ENCODE measurements at places on chromosomes 7 and 10.

DNA sequence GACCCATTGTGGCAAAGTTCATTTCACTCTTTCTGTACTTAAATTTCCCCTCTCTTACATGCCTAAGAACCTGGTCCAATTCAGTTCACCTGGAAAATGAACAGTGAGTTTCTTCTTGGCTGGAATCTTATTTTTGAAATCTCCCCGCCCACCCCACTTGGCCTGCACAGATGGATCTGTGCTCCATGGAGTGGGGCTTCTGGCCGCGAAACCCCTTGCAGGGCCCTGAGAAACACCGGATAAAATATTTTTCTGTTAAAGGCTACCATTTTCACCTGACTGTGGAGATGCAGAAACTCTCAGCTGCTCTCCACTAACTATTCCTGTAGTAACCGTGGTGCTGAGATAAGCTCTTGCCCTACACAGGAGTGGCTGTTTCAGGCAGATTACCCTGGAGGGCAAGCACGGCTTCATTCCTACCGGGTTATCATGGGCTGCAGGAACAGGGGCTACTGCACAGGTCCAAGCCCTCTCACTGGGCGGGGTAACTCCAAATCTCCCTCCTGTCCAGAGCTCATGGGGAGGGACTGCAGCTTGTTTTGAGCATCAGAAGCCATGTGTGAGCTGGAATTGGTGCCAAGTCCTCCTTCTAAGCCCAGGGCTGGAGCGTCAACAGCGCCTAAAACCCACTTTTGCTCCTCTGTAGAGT lies 118.9 kb downstream of the PRPF18 start:
- no peak for DNase-seq

- DNase-seq, result no peak
Observed at GRCh38 chr10:55001422-55001821, 200.4 kb upstream of the PCDH15 start.

GRCh38 chr7:134420424-134421125 lies 38.3 kb downstream of the AKR1B1 start:
- DNase-seq, result no peak

DNA sequence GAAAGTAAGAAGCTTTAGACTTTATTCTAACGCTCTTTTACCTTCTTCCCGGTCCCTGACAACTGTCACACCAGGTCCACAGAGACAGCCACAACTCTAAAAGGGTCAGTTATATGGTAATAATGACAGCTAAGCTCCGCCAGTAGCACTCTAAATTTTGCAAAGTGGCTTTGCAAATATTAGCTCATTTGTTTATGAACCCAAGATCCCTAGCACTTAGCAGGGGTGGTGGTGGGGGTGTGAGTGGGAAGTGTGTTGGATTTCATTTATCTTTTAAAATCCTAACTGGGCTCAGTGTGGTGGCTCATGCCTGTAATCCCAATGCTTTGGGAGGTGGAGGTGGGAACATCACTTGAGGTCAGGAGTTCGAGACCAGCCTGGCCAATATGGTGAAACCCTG lies 34.8 kb upstream of the SDK1 start:
- no peak for DNase-seq

DNA sequence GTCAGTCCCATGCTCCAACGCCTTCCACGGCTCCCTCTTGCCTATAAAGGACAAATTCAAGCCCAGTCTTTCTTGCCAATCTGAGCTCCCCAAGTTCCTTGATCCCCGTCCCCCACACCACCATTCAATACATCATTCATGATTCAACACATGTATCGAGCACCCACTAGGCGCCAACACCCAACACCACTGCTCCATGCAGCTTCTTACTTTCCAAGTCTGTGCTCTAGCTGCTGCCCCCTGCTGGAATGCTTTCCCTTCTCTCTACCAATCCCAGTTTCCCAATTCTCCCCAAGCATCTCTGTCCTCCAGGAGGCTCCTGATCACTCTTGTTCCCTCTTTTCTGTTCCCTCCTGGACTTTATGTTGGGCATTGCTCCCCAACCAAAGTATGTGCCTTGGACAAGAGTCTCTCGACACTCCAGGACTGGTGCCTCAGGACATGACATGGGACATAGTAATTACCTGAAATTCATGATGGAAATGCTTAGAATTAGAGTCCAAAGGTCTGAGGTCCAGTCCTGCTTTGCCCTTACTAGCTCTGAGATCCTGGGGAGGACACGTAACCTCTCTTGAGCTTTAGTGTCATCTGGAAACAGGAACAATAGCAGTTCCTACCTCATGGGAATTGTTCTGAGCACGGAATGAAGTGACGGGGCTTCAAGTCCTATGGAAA lies 172.7 kb downstream of the NEURL1 start:
- no peak for DNase-seq

GRCh38 chr7:137439829-137440825 lies 96.6 kb upstream of the PTN start:
- DNase-seq, result no peak

GRCh38 chr10:104342941-104343411 lies 4.7 kb upstream of the ITPRIP start:
- no peak for DNase-seq

- no peak for DNase-seq
Observed at GRCh38 chr10:62992145-62992721, 140.9 kb upstream of the NRBF2 start.

DNA sequence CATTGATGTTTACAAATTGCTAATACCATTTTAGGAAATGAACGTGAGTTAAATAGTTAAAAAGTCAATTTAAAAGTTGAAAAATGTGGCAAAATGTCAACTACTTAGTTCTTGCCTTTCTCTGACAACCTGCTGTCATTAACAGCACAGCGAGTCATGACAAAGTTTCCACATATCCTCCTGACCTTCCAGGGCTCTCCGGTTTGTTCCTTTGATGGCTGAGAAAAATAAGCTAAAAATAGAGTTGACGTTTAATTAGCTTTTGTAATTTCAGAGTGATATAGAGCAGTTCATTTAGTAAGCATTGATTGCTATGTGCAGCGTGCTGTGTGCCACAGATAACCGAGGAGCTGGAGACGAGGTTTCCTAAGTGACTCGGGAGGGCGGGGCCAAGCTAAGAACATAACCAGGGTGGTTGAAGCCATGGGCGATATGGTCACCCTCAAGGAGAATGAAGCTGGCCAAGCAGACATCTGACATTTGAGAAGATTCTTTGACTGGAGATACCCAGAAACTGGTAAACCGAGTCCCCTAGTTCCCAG lies 47.9 kb downstream of the OGDH start:
- DNase-seq, result no peak

DNA sequence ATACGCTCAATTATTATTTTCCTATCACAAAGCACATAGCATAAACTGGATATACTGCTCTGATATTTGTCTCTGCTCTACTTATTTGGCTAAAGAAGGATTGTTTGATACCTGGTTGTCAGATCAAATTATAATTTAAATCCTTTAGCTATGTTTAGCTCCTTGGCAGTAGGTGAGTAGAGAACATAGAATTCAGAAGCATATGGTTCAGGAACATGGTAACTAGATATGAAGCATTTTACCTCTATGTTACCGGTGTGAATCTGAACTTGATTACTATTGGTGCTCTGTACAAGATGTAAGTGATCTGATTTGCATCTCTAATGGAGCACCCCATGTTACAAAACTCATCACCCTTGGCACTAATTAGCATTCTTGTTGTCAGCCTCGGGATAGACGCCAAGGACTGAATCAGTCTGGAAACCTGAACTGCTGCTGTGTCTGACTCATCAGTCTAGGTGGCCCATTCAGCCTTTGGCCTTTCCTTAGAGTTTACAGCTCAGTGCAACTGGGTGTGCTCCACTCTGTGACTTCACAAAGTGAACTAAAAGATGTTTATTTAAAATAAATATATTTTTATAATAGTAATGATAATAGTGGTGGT lies 12.3 kb upstream of the MYPN start:
- no peak for DNase-seq

GRCh38 chr10:75744261-75744660 lies 312.8 kb downstream of the LRMDA start:
- DNase-seq, result no peak
